ENCODE measurements at places on chromosomes 12 and 14. TPM values are rescaled to one million over a fixed set of nuclear protein-coding genes. Genes with fewer than 3 reads are reported as not detected.

DNA sequence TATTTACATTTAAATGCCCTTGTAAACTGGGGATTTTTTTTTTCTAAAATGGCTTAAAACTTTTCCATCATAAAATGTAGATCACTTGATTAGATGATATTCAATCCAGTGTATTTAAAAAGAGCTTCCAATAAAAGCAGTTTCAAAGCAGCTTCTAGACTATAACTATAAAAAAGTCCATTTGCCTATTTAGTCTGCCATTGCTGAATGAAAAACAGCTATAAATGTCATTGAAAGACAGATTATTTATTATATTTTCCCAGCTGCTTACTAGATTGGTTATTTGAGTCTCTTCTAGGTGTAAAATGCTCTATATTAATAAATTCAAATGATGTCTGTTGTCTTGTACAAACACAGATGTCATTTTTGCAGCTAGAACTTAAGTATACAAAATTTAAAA is 414.8 kb downstream of the RMST start:
- no peak for DNase-seq

GRCh38 chr14:36514278-36515104 is 5.5 kb downstream of the NKX2-1 start:
- DNase-seq: no peak

GRCh38 chr14:96602186-96602585 is 100.0 kb downstream of the PAPOLA start:
- DNase-seq: no peak

GRCh38 chr14:79734151-79734550 is 477.2 kb downstream of the DIO2 start:
- DNase-seq: no peak

Gene RPGRIP1
- 0.16 TPM for total RNA-seq

- DNase-seq: no peak
Measured at GRCh38 chr14:35879654-35880249, 53.6 kb downstream of the BRMS1L start.

Gene RNASE2
- not detected for total RNA-seq

- DNase-seq: peak; percentile 90
Measured at GRCh38 chr14:73851567-73852382, at the start of gene PTGR2. Gene PTGR2, plus strand, starts transcription at chr14:73851831. Its CDS starts 7,032 bp downstream, at chr14:73858863.

DNA sequence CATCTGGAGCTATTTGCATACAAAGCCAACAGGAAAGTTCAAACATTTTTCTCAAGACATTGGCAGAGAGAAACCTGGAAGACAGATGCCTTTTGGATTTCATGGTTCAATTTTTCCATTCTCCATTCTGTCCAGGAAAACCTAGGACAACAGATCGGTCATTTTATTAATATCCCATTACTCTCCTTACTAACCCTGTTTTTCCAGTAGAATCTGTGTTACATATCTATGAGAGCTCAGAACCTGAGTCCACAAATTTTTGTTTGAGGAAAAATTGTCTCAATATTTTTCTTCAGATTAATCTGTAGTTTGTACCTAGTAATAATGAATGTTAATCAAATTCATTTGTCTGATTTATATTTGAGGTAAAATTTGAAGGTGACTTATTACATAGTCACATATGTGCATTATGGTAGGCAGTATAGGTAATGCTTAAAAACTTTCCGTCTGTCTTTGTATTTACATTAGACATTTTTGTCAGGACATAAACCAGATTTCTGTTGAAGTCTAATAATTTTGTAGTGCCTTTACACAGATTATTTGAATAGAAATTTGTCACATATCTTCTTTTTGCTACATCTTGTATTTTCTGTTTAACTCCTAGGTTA is 75.3 kb downstream of the CCDC91 start:
- DNase-seq: no peak

GRCh38 chr14:105588236-105588860 is 62.0 kb downstream of the TMEM121 start:
- DNase-seq: no peak

DNA sequence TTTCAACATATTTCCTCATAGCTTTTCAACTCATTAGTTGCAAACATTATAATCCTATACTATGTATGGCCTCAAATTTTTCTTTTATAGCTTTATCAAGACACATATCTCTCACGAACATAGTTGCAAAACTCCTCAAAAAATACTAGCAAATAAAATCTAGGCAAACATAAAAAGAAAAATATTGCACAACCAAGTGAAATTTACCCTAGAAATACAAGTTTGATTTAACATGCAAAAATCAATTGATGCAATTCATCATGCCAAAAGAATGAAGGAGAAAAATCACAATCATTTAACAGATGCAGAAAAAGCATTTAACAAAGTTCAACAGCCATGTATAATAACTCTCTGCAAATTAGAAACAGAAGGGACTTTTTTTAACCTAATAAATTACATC is 33.3 kb upstream of the KCNH5 start:
- no peak for DNase-seq

GRCh38 chr14:91103116-91103515 is 10.8 kb upstream of the DGLUCY start:
- DNase-seq: peak; percentile 37

- no peak for DNase-seq
Measured at GRCh38 chr12:22051114-22051698, 5.2 kb downstream of the CMAS start.

- DNase-seq: no peak
Measured at GRCh38 chr12:67633708-67634107, 14.8 kb upstream of the DYRK2 start.

GRCh38 chr12:8840938-8841633 is 18.7 kb downstream of the A2ML1 start:
- no peak for DNase-seq

Gene SLC38A2
- total RNA-seq: 259 TPM

Gene ACOT6
- not detected for total RNA-seq

Gene SSTR1
- total RNA-seq: 14.8 TPM

Gene STAC3
- total RNA-seq: 0.94 TPM

Gene SLC10A1
- not detected for total RNA-seq

- no peak for DNase-seq
Measured at GRCh38 chr12:56086608-56087007, 6.6 kb downstream of the ERBB3 start.

Gene FOXG1
- 75.5 TPM for total RNA-seq

Gene NELL2
- 1,331 TPM for total RNA-seq

- DNase-seq: no peak
Measured at GRCh38 chr14:23373041-23373440, 432 bp downstream of the IL25 start.

GRCh38 chr12:72547573-72547972 is 275.4 kb downstream of the TRHDE start:
- no peak for DNase-seq

Gene CHGA
- 37.9 TPM for total RNA-seq

GRCh38 chr12:124599074-124599999 is 31.9 kb upstream of the NCOR2 start:
- DNase-seq: no peak

GRCh38 chr12:105192624-105193225 is 43.2 kb downstream of the APPL2 start:
- no peak for DNase-seq

GRCh38 chr14:88545256-88545655 is 9.6 kb downstream of the PTPN21 start:
- DNase-seq: no peak

Gene IL22
- total RNA-seq: not detected

DNA sequence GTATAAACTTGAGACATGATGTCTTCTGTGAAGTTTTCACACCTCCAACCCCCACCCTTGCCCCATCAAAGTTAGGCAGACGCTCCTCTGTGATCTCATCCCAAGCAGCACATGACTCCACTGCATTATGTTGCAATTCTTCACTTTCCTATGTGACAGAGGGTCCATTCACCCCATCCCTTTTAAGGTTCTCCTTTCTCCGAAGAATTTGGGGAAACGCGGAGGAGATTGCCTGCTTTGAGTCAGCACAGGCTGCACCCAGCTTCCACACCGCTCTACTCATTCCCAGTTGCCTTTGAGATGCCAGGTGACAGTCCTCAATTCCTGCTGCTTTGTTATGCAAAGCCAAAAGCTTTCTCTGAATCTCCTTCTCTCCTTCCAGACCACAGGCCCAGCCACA is 61.8 kb downstream of the PHLDA1 start:
- no peak for DNase-seq

Gene USP5
- 66.8 TPM for total RNA-seq

DNA sequence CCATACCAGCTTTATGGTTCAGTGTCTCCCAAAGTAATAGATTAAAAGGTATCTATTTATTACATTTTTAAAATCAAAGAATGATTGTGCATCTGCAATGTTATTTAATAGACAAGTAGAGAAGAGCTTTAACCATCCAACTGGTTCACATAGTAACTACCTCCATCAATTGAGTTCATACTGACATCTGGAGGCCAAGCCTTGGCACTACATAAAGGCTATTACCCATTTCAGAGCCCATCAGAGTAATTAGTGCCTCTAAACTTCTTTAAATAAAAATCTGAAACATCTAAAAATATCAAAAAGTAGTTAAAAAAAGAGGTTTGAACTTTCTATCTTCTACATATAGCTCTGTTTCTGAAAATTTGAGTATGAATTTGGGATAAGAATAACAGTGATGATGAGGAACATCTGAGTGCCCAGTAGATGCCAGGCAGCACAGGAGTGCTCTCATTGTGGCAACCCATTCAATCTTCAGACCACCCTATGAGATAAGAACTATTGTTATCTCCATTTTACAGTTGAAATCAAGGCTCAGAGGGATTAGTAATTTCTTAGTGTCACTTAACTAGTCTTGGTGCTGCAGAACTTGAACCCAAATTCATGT is 132.9 kb upstream of the DAAM1 start:
- DNase-seq: peak; percentile 3

Gene CLEC9A
- not detected for total RNA-seq

GRCh38 chr14:104576970-104577332 is 2.6 kb upstream of the C14orf180 start:
- no peak for DNase-seq

DNA sequence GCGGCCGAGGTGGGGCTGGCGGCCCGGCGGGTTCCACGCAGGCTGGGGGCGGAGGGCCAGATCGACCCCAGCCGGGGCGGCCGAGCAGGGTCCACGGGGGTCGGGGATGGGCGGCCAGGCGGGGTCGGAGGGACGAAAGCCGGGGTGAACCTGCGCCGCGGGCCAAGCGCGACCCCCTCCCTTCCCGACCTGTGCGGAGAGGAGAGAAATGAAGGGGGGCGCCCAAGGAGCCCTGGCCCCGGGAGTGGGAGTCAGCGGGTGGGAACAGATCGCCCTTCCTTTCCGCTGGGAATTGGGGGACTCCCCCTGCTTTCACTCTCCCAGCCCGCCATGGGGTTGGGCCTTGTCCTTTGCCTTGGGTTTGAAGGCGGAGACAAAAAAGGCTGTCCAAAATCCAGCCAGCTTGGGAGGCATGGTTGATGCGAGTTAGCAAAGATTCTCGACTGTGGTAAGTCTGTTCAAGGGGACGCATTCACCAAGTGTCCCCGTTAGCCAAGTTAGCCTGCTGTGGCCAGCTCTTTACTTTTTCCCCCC is 559 bp upstream of the CKAP4 start:
- DNase-seq: peak; percentile 23

Gene DIO3
- not detected for total RNA-seq

DNA sequence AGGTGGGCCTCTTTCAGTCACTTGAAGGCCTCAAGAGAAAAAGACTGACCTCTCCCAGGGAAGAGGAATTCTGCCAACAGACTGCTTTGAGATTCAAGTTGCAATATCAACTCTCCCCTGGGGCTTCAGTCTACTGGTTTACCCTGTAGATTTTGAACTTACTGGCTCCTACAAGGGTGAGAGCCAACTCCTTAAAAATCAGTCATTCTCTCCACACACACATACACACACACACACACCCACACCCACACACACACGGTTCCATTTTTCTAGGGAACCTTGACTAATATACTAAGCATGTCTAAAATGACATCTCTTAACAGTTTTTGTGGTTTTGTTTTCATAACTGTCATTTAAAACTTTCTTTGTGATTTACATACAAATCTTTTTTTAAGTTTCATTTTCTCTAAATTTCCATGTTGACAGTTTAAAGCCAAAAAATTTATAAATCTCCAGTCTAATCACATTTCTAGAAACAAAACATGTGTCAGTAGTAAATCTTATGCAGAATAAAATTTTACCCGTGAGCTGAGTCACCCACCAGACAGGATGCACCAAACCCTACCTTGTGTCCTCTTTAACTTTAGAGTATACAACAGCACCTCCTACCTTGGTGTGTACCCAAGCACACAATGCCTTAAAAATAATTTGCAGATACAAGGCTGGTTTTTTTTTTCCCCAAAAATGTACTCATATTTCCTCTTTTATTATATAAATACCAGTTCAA is 394.6 kb downstream of the AEBP2 start:
- DNase-seq: no peak

GRCh38 chr12:31207799-31208465 is 118.0 kb downstream of the SINHCAF start:
- no peak for DNase-seq

DNA sequence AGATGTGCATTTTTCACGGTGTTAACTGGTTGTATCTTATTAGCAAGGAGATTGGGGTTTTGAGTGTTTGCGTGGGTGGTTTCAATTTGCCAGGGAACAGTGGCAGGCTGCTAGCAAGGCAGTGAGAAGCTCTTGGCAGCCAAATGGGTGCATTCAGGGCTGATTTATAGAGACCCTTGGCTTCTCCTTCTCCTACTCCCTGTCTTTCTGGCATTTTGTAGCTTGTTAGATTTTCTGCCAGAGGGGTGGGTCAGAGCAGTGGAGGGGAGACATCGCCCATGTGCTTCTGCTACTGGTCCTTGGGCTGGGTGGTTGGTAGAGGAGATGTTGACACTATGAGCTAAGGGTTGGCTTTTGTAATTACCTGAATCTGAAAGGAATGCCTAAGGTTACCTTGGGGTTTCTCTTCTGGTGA is 9.6 kb downstream of the CALM1 start:
- no peak for DNase-seq

- no peak for DNase-seq
Measured at GRCh38 chr12:126042286-126042685, 977.1 kb downstream of the AACS start.

Gene RAD9B
- 0.94 TPM for total RNA-seq

Gene NEUROD4
- 3.9 TPM for total RNA-seq

GRCh38 chr14:65745396-65746190 is 333.1 kb downstream of the FUT8 start:
- no peak for DNase-seq

GRCh38 chr12:61095111-61095510 is 1165.1 kb upstream of the USP15 start:
- DNase-seq: no peak

Gene PITPNM2
- total RNA-seq: 9.0 TPM

All from occipital lobe (tissue), 3 donors.